ENCODE measurements at places on chromosomes 6 and 20. TPM values are rescaled to one million over a fixed set of nuclear protein-coding genes. Genes with fewer than 3 reads are reported as not detected.

Gene TINAG
- total RNA-seq = 0.56 TPM

Gene CLPSL2
- not detected for total RNA-seq

Gene DOK5
- total RNA-seq = 12.2 TPM

Gene ALDH8A1
- total RNA-seq = 0.19 TPM

Gene BNIP5
- total RNA-seq = not detected

Measured in heart left ventricle (tissue), 16 donors.